ENCODE measurements at places on chromosomes 12 and 14. TPM values are rescaled to one million over a fixed set of nuclear protein-coding genes. Genes with fewer than 3 reads are reported as not detected.

The AKAP6 gene
- total RNA-seq, result 8.6 TPM

The PTPN6 gene
- 209 TPM for total RNA-seq

GRCh38 chr12:118188690-118189371 lies 52.9 kb downstream of the PEBP1 start:
- DNase-seq, result no peak

The AMIGO2 gene
- total RNA-seq, result 40.2 TPM

DNA sequence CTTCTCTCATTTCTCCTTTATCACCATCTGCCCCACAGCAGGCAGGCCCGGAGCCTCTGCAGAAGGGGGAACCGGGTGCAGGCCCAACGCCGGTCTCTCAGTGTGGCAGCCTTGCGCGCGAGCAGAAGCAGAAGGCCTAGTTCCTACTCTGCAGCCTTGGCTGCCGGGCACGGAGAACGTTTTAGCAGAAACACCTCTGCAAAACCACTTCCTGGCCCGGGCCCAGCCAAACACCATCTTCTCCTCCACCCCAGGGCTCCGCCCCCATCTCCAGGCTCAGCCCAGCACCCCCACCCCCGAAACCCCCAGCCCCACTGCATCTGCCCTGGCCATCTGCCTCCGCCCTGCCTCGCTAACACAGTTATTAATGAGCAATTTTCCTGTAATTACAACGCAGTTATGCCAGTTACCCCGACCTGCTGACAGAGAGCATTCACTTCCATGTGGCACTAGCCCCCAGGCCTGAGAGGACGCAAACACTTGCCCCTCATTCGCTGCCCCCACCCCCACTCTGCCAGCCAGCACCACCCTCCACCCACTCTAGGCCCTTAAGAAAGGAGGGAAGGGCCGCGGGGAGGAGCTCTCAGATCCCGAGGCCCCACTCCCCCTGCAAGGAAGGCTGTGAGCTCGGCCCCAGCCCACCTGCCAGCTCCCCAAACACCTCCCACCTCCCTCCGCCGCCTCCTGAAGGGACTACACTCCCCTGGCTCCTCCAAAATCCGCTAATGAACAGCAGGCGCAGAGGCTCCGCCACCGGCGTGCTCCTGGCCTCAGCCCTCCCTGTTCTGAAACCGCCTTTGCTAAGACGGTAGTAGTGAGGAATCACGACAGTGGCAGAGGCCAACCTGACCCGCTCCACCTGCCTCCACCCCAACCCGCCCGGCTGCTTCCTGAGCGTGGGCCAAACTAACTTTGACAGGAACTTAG lies 44.7 kb upstream of the FBRSL1 start:
- peak; percentile 71 for DNase-seq

GRCh38 chr12:107277855-107278254 lies 184.5 kb upstream of the CRY1 start:
- DNase-seq, result no peak

DNA sequence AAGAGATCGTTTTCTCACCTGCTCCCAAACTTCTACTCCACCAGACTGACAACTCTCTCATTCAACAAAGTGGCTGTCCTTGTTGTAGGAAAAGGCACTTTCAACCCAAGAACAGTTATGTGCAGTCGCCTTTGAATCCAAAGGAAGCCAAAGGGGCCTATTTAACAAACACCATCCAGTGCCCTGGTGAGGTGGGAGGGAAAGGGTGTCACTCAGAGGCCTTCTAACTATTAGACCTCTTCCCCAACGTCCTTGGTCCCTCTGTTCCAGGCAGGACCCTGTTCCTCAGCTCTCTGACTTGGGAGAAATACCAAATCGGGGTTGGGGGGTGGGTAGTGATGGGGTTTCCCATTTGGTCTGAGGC lies 3.2 kb downstream of the SIX4 start:
- DNase-seq, result no peak

The DEPDC4 gene
- total RNA-seq, result 2.0 TPM

GRCh38 chr12:43357141-43357540 lies 194.9 kb downstream of the ADAMTS20 start:
- DNase-seq, result no peak

The TGFB3 gene
- 15.7 TPM for total RNA-seq

- no peak for DNase-seq
These were observed 379.2 kb downstream of the GRIN2B start for GRCh38 chr12:13602172-13602571.

DNA sequence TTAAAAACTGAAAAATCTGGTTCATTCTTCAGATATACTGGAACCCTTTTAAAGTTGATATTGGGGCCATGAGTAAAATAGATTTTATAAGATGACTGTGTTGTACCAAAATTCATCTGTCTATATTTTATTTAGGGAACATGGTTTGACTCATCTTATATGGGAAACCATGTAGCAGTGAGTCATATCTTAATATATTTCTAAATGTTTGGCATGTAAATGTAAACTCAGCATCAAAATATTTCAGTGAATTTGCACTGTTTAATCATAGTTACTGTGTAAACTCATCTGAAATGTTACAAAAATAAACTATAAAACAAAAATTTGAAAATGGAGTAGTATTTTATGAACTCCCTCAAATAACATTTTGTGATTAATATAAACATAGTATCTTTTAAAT lies 14.2 kb downstream of the PTGER2 start:
- no peak for DNase-seq

DNA sequence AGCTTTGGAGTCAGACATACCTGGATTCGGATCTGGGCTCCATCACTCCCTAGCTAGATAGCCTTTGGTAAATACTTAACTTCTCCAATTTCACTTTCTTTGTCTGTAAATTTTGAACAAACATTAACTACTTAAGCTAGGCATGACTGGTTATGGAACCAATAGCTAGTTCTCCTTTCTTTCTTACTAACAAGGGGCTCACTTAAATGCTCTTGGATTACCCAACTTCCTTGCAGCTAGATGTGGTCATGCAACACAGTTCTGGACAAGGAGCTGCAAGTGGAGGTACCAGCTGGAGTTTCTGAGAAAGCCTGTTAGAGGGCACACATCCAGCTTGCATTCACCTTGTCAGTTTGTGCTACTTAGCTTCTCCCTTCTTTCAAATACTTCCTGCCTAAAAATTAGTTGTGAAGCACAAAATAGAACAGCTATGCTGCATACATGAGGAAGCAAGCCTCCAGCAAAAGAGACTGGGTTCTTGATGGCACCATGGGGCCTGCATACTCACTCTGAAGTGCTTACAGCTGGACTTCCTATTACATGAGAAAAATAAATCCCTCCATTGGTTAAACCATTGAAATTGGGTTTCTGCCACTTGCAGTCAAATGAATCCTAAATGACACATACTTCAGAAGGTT lies 210.1 kb upstream of the EEA1 start:
- DNase-seq, result no peak

- DNase-seq, result no peak
These were observed 15.2 kb downstream of the RASSF3 start for GRCh38 chr12:64625243-64626077.

The NPAS3 gene
- total RNA-seq, result 0.95 TPM

- DNase-seq, result no peak
These were observed 129.6 kb upstream of the GARIN2 start for GRCh38 chr14:67059596-67059995.

GRCh38 chr14:53741479-53742232 lies 215.0 kb downstream of the BMP4 start:
- no peak for DNase-seq

- DNase-seq, result no peak
These were observed 35.5 kb upstream of the SOCS2 start for GRCh38 chr12:93536766-93537488.

- DNase-seq, result no peak
These were observed 13.9 kb upstream of the PRICKLE1 start for GRCh38 chr12:42603246-42603990.

DNA sequence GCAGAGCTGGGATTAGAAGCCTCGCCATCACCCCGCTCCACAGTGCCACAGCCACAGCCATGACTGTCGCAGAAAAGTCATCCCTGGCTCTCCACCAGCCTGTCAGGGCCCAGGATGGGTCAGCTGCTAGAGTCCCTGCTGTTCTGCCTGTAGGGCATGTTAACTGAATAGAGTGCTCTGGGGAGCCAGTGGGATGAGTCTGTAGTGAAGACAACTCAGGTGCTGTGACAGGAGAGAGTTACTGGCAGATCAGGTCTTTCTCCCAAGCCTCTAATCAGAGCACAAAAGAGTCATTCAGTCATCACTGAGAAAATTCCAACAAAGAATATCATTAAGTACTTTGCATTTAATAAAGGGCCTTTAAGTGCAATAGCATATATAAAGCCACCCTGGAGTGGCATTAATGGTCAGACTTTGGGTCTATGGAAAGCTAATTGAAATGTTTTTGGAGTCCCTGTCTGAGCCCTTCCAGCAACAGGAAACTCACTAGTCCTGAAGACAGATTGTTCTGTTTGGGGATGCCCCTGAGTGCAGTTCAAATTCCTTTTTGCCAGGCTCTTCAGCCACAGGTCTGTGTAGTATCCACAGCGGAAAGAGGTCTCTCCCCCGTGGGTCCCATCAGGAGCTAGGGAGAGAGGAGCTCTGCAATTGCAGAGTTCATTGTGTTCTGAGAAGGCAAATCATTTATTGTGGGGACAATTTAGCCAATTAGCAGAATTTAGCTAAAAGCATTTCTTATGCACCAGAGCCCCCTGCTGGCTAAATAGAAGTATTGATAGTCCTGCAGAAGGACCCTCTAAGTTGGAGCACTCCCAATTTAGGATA lies 45.2 kb upstream of the C14orf132 start:
- DNase-seq, result no peak

DNA sequence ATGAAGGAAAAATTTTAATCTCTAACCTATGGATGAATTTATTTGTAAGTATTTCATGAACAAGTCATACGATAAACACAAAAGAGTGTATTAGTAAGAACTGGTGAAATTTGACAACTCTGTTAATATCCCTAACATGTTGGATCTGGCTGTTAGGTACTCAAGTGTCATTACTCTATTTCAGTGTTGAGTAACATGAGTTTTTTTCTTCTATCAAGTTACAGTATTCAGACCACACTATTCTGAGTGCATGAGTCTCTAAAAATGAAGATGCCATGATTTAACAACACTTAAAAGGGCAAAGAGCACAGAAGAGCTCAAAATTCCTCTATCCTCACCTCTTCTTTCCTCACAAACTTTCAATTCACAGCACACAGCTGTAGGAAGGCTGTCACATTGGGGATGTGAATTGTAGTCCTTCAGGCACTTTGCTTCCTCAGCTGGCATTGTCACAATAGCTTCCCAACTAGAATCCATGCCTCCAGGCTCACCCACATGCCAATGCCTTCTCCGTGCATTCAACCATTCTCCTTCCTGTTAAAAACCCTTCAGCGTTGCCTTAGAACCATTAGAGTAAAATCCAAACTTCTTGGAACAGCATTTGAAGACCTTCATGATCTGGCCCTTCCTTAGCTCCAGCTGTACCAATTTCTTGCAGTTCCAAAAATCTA lies 73.7 kb upstream of the DBX2 start:
- DNase-seq, result no peak

DNA sequence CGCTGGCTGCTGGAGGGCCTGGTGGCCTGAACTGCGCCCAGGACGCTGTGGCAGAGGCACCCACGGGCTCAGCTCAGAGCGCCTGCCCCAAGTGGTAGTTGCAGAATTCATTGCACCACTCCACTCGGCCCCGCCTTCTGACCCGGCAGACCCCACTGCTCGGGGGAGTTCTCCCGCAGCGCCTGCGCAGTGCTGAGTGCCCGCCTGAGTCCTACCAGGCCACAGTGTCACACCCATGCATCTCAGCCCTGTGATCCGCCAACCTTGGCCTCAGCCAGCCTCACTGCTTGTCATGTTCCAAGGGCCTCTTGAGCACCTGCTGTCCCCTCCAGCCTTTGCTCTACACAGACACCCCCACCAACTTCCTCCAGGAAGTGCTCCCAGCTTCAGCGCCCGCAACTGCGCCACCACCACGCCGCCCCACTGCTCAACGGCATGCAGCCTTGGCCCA lies 12.2 kb downstream of the DEGS2 start:
- DNase-seq, result peak; percentile 70

The NYNRIN gene
- total RNA-seq, result 17.9 TPM

The IL26 gene
- not detected for total RNA-seq

- DNase-seq, result no peak
These were observed 59.2 kb upstream of the RTRAF start for GRCh38 chr14:51929910-51930682.

GRCh38 chr14:32648434-32648833 lies 290.2 kb upstream of the NPAS3 start:
- DNase-seq, result no peak

DNA sequence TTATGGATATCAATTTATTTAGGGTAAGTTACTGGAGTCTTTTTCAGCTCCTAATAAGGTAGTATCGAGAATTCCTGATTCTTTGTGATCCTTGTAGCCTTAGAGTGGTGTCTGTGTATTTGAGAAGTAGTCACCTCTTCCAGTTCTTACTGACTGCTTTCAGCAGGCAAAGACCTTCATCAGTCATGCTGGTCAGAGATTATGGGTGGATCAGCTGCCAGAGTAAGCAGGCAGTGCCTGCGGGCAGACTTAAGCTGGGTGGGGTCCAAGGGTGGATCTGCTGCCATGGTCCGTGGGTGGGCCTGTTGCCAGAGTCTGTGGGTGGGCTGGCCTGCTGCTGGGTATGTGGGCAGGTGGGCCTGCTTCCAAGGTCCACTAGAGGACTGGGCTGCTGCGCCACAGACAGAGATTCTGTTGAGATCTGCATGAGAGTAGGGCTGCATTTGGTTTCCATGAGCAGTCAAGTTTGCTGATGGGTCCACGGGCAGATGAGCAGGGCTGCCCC lies 188.7 kb downstream of the ANO2 start:
- no peak for DNase-seq

The METTL3 gene
- total RNA-seq, result 47.8 TPM

Data from lower lobe of right lung (tissue), 2 donors.